Activated CD8-positive, alpha-beta memory T cell treated with anti-CD3 and anti-CD28 coated beads for 4 hours (primary cell): ENCODE measurements at places on chromosomes 3 and 15.

- no peak for DNase-seq
Measured at GRCh38 chr3:46713898-46714552, 3.6 kb downstream of the PRSS50 start.

DNA sequence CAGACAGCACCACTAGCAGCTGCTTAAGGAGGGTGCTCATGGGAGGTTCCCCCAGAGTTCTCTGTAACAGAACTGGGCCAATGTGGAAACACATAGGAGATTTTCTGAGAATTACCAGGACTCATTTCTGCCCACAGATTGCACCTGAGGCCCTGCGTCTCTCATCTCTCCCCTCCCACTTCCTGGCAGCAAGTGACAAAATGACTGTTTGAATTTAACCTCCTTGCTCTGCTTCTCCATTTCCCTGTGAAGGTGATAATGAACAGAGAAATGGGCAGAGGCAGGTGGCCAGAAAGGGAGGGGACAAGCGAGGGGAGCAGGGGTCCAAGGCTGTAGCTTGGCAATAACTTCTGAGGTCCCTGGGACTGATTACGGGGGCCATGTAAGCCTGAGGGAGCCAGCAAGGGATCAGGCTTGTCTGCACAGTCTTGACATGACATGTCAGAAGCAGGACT is 8.0 kb downstream of the EPHB1 start:
- DNase-seq, result no peak

- DNase-seq, result no peak
Measured at GRCh38 chr3:58497097-58497496, 5.2 kb downstream of the KCTD6 start.

GRCh38 chr3:146431240-146431639 is 38.1 kb downstream of the PLSCR2 start:
- DNase-seq, result no peak

- DNase-seq, result no peak
Measured at GRCh38 chr3:25107918-25108617, 320.0 kb upstream of the RARB start.

- DNase-seq, result no peak
Measured at GRCh38 chr3:148816427-148816826, 11.2 kb upstream of the CPB1 start.

- DNase-seq, result no peak
Measured at GRCh38 chr15:35013370-35013769, 25.3 kb upstream of the ZNF770 start.

DNA sequence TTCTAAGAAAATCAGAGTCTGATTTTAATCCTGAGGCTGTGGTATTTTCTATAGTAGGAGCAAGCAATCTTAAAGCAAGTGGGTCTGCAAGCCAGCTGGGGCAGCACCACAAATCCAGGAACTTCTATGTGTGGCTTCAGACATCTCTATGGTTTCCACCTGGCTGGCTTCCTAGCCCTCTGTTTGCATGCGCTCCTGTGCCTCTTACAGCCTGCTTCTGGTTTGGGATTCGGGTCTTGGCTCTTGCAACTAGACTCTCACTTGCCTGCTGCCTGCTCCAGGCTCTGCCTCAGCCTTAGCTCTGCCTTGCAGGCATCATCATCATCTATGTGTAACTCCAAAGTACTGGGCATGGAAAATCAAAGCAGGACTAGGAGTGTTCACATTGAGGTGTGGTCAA is 43.4 kb downstream of the MINDY4B start:
- DNase-seq, result no peak

DNA sequence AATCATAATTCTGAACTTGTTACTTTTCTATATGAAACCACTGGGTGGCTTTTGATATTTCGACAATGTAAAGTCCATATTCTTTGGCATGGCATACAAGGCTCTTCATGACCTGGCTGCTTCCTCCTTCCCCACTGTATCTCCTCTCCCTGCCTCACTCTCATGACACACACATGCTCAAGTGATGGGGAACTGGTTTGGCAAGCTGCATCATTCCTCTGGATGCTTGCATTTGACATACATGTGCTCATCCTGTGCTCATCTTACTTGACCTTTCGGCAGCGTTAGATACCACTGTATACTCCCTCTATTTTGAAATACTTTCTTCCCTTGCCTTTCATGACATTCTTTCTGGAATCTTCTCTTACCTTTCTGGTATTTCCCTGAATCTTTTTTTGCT is 51.8 kb upstream of the ZDHHC23 start:
- no peak for DNase-seq

DNA sequence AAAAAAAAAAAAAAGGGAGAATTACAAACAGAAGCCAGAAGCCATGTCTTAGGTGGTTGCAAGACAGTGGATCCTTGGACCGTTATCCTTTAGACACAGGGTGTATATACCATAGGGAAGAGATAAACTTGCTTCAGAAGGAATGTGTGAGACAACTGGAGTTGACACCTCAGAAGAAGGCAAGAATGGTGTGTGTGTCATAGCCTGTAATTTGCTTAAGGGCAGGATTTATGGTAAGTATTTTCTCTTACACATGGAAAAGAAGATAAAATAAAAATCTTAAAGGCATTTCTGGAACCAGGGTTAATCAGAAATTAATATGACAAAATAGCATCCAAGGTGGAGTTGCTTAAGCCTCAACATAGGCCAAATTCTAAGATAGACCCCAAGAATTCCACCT is 19.3 kb upstream of the DNAJC19 start:
- no peak for DNase-seq

DNA sequence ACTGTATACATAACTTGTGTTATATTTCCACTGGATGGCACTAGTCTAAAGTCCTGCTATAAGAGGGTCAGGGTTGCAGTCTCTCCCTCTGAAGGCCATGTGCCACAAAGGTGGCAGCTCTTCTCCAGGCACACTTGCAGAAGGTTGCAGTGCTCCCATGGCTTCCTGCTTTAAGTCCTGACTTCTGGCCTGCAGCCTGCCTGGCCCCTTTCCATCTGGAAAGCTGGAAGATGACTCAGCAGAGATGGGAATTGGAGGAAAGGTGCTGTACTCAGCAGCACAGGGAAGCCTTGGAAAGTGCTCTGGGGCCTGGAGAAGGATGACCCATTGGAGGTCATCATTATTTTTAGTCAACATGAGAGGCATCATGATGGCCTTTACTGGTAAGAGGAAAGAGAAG is 40.9 kb upstream of the MRPL3 start:
- no peak for DNase-seq

- no peak for DNase-seq
Measured at GRCh38 chr3:184350618-184351017, 10.8 kb downstream of the CLCN2 start.

- no peak for DNase-seq
Measured at GRCh38 chr3:12506201-12506709, 22.0 kb downstream of the TSEN2 start.

GRCh38 chr3:179796421-179796820 is 143.6 kb downstream of the USP13 start:
- DNase-seq, result no peak

DNA sequence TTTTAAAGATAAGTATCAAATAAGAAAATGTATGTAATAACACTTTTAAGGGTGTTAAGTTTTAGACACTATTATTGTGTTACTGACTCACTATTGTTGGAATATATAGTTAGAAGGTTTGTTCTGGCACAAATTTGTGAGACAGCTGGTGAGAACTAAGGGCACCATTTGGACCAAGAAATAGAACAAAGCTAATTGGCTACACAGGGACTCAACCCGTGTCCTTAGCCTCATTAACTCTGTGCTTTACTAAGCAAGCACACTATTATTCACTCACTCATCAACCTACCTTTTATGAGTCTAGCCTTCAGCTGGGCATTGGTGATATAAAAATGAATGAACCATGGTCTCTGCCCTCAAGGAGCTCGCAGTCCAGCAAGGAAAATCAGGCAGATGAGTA is 4.1 kb upstream of the UNC13C start:
- DNase-seq, result no peak
